Astrocyte of the hippocampus (primary cell): ENCODE measurements at places on chromosomes 12 and 14.

DNA sequence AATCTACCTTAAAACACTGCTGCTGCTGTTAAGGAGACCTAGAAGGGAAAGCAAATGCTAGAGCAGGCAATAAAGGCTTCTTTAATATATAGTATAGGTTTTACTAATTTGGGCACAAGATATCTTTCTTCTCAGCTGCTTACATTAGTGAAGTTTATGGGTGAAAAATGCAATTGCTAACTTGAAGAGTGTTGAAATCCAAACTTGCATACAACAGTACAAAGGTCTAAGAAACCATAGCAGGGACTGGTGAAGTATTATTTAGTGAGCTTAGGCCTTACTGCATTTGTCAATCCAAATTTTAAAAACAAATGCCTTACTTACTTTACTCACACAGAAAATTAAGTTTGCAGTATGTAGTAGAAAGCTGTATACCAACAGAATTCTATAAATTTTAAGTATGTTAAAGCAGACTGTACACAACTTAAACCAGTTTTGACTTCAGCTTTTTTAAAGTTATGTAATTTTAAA, 1.4 kb upstream of the AP4S1 start:
- no peak for DNase-seq

GRCh38 chr14:34667007-34667406, 37.1 kb upstream of the SNX6 start:
- no peak for DNase-seq

- DNase-seq = no peak
These were observed 111.1 kb upstream of the AMIGO2 start for GRCh38 chr12:47190905-47191304.

DNA sequence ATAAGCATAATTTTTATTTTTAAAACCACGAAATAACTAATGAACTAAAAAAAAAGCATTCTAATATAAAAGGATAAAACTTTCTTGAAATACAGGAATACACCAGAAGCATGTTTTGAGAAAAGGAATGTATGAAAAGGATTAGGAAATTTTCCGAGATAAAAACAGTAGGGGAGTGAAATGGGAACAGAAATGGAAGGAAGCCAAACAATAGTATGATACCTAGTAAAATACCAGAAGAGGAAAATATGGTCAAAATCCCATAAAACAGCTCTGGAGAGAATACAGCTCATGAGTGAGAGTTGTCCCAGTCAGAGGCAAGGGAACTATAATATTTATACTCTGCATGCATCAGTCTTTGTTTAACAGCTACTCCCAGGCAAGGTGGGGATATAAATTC, 1016.2 kb downstream of the SLC6A15 start:
- no peak for DNase-seq

- DNase-seq = peak; percentile 5
These were observed 259.0 kb upstream of the G2E3 start for GRCh38 chr14:30299915-30300314.

GRCh38 chr12:22407397-22407796, 72.9 kb upstream of the ST8SIA1 start:
- DNase-seq = no peak

GRCh38 chr12:64781280-64782190, 22.3 kb upstream of the GNS start:
- DNase-seq = peak; percentile 68

GRCh38 chr14:102523569-102524450, 14.2 kb upstream of the ANKRD9 start:
- DNase-seq = no peak

DNA sequence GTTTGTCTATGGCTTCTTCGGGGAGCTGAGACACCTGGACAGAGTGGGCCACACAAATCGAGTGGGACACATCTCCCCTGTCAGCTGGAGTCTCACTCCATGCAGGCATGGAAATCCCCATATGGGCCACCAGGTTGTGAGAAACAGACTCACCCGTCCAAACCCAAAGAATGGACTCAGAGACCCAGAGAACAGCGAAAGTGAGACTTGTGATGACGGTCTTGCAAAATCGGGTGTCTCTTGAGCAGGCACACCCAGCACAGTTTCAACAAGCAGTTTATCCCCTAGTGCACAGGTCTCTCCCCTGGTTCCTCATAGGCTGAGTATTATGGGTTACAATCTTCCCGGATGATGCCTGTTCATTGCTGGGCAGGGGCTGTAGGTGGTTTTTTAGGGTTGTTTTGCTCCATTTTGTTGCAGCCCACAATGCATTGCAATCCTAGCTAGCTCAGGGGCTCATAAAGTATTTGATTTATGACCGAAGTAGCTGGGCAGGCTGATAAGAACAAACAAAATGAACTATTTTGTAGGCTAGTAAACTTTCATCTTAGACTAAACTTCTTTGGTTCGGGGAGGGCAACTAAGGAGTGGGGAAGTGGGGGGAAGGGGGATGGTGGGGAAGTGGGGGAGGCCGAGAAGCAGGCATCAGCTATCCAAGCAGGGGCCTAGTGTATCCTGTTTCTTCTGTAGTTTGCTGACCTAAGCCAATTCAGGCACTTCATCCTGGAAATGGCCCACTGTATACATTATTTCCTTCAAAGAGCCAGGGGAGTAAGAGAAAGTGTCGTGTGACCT, 45.3 kb downstream of the IQSEC3 start:
- DNase-seq = no peak
